Muscle of arm (tissue), 14 donors: ENCODE measurements at places on chromosomes 2 and 18.

DNA sequence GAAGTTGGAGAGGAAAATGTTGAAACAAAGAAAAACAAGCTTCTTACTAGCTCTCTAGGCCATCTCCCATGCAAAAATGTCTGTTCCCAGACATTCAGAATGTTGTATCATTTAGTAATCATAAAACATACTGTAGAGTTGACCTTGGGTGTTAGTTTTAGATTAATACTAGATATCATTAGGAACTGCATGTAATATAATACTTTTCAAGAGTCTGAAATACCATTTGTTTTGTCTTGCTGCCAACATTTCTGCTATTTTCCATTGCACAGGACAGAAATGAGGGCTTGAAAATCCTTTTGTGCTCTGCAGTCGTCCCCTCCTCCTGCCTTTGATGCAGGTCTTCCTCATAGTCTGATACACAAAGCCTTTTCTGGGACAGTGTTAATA, 89.5 kb upstream of the RBMS1 start:
- DNase-seq, result peak; percentile 71

DNA sequence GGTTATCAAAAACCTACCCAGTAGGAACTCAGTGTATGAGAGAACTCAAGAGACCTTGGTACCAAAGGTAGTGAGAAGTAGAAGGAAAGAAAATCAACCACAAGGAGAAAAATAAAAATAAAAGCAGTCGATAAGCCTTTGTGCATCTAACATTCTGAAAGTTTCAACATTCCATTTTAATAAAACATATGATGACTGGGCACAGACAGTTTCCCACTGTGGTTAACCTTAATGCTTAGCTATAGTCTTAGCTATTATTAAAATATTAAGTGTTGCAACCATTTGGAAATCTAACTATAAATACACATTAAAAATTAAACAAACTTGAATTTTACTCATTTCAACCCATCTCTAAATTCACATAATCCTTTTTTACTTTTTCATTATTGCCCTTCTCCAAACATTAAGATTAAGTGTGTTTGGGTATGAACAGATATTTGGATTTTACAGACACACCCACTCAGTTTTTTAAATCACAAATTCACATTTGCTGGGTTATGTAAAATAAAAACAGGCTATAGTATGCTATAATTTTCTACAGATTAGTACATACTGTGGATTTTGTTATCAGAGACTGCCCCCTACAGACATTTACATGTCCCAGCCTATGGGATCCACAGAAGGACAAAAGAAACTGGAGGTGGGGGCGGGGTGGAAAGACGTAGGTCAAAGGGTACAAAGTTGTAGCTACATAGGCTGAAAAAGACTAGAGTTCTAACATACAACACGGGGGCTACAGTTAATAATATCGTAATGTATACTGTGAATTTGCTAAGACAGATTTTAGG, 32.8 kb downstream of the SRBD1 start:
- DNase-seq, result peak; percentile 12

GRCh38 chr2:168210216-168210894, 37.0 kb downstream of the STK39 start:
- no peak for DNase-seq

DNA sequence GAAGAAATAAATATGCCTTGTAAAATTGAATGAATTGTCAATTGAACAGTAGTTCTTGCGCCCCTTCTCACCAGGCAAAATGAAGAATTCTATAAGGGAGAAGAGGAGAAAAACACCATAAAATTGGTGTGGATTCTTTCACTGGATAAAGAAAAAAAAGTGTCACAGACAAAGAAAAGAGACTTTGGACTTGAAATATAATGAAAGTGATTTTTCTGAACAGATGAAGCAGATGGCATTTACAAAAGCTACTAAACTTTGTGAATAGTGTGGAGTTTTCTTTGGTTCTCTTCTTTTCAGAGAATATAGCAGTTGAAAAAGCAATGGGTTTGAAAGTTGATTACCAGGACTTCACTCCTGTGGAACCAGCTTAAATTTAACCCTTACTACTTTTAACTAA, 945.7 kb downstream of the DSC3 start:
- no peak for DNase-seq

GRCh38 chr2:144570566-144570965, 50.6 kb upstream of the ZEB2 start:
- no peak for DNase-seq

GRCh38 chr2:120029672-120030640, 17.1 kb downstream of the EPB41L5 start:
- DNase-seq, result no peak

DNA sequence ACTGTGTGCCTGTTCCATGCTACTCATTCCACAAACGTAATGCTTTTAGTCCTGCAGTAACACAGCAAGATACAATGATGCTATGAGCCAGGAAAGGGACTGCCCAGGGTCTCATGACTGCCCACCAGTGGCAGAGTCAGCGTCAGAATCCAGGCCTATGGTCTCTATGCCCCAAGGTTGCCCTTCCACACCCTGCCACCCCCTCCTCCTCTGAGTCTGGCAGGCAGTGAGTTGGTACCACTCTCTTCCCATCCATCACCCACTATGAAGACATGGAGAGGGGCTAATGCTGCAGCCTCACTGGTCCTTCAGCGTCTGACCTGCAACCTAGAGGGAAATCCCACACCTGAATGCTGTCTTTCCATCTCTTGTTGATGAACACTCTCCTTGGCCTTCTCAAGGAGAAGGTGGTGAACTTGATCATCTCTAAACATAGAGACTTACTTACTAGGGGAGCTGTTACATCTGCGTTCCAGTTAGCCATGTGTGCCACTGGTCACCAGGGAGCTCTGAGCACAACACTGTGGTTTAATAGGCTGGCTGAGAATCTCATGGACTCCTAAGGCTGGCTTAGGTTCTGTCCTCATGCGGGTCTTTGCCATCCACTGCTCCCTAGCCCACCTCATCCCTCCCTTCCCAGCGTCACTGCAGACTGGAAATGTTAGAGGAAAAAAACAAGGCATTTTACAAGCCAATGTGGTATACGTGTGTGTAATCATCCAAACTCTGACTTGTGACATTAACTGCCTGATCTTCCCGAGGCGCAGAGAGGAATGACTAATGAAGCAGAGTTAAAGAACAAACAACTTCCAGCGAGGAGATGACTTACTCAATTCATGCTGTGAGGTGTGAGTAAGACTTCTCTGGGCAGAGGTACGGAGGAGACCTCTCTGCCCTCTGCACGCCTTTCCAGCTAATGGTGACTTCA, 28.8 kb downstream of the STEAP3 start:
- DNase-seq, result no peak

DNA sequence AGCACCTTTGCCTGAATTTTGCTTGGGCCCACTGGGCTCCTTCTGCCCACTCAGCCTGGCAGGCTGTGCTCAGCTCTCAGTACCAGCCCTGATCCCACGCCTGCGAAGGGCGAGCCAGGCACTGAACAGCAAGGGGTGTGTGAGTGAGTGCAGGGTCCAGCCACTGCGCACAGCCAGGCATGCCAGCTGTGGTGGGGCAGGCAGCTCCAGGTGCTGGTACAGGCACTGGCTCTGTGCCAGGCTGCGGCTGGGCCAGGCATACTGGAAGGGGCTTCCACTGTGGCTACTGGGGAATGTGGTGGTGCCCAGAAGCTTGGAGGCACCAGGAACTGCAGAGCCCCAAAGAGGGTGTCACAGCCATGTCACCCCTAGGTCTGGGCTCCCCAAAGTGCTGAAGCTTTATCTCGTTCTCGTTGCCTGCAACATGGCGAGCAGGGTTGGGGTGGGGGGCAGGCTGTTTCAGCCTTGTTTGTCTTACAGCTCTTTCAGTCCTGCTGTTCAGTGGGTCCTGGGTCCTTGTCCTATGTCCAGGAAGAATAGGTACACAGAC, 8.8 kb downstream of the DYSF start:
- no peak for DNase-seq

DNA sequence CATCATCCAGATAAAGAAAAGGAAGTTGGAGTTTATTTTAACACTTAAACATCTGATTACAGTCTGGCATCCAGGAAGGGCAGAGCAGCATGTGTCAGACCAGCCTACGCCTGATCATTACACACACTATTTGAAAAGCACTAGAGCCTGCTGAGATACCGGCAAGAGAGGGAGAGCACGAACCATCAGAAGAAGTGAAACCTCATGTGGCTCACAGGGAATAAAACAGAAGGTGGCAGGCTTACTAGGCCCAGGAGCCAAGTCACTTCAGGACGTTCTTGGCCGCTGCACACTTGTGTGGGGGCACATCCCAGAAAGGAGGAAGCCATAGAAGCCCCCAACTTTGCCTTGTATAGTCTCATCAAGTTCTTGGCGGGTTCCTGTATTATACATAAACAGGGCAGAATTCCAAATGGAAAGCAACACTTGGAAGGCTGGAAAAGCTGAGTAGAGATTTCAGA, 105.5 kb downstream of the UGGT1 start:
- peak; percentile 44 for DNase-seq

DNA sequence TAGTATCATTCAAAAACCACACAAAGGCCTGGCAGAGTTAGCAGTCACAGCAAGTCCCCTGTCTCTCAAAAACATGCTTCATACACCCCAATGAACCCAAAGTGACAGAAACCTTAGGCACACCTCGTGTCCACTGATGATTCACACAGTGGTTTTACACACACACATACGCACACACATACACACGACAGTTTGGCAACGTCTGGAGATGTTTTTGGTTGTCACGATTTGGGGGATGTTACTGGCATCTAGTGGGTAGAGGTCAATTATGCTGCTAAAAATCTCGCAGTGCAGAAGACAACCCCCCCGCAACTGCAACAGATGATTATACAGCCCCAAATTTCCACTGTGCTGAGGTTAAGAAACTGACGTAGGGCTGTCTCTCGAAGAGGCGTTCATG, 72.9 kb upstream of the PARD3B start:
- DNase-seq, result no peak

- DNase-seq, result no peak
These were observed 51.6 kb downstream of the BMP10 start for GRCh38 chr2:68819556-68819955.

- no peak for DNase-seq
These were observed 59.8 kb upstream of the RIT2 start for GRCh38 chr18:43175257-43175656.

DNA sequence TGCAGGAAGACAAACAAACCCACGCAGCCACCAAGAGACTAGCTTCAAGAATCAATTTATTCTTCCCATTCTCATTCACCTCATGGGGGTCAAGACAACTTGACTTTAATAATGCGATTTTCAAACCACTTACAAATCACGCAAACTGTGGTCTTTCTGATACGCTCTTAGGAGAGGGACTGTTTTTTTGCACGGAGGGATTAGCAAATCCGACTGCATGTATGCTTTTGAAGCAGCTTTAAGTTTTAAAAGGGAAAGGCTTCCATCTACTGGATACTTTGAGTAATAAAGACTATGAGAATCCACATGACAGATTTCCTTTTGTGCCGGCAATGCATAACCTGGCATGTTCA, 322.9 kb upstream of the KCNJ3 start:
- peak; percentile 35 for DNase-seq

DNA sequence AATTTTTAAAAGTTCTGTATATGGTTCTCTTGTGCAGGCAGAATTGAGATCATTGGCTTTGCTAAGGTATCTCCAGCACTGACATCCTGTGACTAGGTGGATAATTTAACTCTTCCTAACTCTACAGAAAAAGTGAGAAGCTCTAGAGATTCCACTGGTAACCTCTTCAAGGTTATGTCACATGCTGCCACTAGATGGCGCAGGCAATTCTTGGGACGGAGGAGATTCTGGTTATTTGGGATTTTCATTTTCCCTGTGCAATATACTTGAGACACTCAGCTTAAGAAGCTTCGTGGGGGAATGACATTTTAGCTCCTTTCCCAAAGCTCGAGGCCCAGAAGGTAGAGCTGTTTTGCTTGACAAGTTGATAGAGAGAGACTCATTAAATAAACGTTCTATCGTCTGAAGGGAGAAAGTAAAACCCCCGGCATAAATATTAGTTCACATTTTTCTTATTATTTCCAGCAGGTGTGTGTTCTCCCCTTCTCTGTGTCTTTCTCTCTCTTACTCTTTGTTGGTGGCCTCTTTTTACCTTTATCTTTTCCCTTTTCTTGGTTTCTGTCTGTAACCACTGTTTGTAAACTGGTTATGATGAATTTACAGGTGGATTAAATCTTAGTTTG, 26.6 kb upstream of the LANCL1 start:
- peak; percentile 68 for DNase-seq

GRCh38 chr2:148531235-148531634, 113.3 kb upstream of the EPC2 start:
- no peak for DNase-seq

GRCh38 chr2:157874348-157874747, 1.8 kb downstream of the ACVR1 start:
- no peak for DNase-seq

GRCh38 chr2:170816504-170817092, at the start of gene GAD1:
GAD1 (plus strand) TSS chr2:170816887; CDS start chr2:170818592, 1,705 bp downstream.
- no peak for DNase-seq

- DNase-seq, result no peak
These were observed 104.4 kb downstream of the TANC1 start for GRCh38 chr2:159072795-159073194.

DNA sequence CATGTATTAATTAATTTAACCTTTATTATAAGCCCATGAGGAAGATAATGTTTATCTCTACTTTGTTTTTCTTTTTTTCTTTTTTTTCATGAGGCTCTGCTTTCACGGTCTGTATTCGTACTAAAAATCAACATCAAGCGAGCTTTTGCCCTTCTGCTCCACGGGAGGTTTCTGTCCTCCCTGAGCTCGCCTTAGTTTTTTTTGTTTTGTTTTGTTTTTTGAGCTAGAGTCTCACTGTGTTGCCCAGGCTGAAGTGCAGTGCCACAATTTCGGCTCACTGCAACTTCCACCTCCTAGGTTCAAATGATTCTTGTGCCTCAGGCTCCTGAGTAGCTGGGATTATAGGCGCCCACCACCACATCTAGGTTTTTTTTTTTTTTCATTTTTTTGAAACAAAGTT, 29.9 kb upstream of the BMPR2 start:
- no peak for DNase-seq

DNA sequence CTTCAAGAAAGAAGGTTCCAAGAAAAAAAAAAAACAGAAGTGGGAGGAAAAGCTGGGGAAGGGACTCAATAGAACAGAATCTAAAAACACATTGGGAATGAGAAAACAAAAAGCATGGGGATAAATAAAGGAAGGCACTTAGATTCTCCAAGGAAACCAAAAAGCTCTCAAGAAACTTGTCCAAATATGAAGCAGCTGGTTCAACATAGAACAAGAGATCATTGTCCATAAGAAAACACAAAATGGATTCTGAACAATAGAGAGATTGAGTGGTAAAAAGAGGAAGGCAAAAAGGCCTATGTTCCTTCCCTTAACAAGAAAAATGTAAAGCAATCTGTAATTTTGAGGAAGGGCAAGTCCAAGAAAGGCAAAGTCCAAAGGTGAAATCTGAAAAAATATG, 32.9 kb upstream of the ALK start:
- DNase-seq, result no peak

DNA sequence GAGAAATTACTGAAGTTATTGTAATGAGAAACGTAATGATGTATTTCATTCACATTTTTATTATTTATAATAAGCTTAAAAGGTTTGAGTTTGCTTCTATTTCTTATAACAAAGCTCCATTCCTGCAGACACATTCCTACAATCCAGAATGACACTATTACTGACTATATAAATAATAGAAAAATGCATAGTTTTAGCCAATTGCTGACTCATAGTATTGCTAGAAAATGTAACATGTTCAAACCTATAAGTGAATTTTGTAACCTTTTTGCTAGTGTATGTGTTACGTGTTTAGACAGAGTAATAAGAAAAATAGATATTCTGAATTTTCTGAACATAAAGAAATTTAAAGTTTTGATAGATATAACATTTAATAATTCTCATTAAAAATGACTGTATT, 9.3 kb upstream of the VWC2L start:
- no peak for DNase-seq

- DNase-seq, result no peak
These were observed 147.0 kb upstream of the LHCGR start for GRCh38 chr2:48902521-48902920.
